Suppressor macrophage treated with lipopolysaccharide for 4 hours (primary cell): ENCODE measurements at places on chromosomes 3 and 15.

GRCh38 chr3:151864423-151865101 lies 8.9 kb upstream of the SUCNR1 start:
- DNase-seq = peak; percentile 20

GRCh38 chr3:31508452-31509146 lies 24.1 kb upstream of the STT3B start:
- no peak for DNase-seq

GRCh38 chr3:19945534-19945933 lies 1.4 kb upstream of the RAB5A start:
- peak; percentile 12 for DNase-seq

GRCh38 chr3:186451371-186451770 lies 89.3 kb upstream of the DGKG start:
- peak; percentile 82 for DNase-seq

DNA sequence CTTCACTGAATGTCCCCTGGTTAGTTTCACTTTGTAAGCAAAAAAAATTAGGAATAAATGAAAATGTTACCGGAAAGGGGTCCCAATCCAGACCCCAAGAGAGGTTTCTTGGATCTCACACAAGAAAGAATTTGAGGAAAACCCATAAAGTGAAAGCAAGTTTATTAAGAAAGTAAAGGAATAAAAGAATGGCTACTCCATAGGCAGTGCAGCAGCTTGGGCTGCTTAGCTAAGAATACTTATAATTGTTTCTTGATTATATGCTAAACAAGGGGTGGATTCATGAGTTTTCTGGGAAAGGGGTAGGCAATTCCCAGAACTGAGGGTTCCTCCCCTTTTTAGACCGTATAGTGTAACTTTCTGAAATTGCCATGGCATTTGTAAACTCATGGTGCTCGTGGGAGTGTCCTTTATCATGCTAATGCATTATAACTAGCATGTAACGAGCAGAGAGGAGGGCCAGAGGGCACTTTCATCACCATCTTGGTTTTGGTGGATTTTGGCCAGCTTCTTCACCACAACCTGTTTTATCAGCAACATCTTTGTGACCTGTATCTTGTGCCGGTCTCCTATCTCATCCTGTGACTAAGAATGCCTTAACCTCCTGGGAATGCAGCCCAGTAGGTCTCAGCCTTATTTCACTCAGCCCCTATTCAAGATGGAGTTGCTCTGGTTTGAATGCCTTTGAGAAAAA lies 41.0 kb upstream of the CMSS1 start:
- no peak for DNase-seq

DNA sequence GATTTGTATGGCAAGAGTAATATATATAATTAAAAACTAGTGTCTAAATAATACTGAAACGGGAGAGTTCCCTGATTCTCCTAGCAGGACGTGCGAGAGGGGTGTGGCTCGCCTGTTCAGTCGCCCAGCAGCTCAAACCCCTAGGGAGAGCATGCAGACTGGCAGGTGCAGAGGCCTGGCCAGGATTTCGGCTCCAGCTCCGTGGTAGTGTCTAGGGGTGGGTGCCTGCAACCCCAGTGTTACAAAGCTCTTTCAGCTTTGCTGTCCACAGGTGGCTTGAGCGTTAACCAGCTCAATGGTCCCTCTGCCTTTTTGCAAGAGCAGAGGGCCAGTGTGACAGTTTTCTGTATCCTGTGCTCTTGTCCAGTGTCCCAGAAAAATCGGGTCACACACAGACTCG lies 226.6 kb downstream of the ALCAM start:
- DNase-seq = no peak

GRCh38 chr3:184687363-184688015 lies 24.4 kb downstream of the MAGEF1 start:
- DNase-seq = peak; percentile 39

GRCh38 chr3:145522893-145523651 lies 637.9 kb downstream of the PLOD2 start:
- DNase-seq = no peak

- no peak for DNase-seq
These were observed 2.1 kb upstream of the HTR3D start for GRCh38 chr3:184029443-184029842.

DNA sequence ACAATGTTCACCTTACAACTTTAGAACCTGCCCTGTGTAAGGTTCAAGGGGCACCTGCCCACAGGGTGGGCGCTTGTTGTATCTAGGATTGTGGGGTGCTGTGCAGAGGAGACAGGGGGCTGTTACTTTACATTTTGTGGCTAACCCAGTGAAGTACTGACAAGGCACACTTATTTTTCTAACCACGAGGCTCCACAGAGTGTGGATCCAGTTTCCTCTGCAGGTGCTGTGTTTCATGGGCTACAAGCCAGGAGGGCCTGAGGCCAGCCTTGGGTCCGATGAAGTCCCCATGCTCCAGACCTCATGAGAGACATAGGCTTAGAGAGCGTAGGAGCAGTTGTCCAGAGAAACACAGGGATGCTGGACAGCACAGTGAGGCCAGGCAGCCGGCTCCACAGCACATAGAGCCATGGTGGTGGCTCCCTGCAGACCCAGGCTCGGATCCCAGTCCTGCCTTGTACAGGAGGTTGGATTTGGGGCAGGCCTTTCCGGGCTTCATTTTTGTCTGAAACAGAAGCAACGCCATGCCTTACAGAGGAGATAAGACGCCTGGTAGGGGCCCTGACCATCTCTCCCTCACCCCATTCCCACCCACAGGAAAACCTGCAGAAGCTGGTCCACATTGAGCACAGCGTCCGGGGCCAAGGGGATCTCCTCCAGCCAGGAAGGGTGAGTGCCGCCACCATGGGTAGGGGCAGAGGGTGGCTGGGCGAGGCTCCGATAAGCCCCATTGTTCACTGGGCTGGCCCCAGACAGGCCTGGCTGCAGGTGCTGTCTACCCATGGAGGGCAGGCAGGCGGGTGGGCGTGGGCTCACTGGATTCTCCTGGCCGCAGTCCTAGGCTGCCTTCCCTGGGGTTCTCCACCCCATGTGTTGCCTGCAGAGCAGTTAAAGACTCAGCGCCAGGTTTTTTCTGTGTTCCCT lies 40.1 kb upstream of the NR2C2 start:
- no peak for DNase-seq

DNA sequence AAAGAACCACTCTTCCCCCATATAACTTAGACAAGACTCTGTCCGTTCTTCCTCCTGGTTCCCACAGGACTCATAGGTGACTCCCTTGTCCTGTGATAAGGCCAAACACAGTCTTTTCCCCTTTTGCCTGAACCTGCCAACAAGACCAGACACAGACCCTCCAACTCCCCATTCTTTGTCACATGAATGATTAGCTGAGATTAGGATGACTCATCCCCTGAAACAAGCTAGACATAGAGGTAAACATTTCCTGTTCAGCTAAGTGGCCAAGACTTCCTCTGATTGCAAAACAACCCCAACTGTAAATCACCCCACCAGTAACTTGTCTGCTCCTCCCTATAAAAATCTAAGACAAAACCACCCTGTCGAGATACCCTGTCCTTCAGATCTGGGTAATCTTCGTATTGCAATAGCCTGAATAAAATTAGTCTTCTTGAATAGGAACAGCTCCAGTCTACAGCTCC lies 11.4 kb upstream of the HTR3E start:
- no peak for DNase-seq

DNA sequence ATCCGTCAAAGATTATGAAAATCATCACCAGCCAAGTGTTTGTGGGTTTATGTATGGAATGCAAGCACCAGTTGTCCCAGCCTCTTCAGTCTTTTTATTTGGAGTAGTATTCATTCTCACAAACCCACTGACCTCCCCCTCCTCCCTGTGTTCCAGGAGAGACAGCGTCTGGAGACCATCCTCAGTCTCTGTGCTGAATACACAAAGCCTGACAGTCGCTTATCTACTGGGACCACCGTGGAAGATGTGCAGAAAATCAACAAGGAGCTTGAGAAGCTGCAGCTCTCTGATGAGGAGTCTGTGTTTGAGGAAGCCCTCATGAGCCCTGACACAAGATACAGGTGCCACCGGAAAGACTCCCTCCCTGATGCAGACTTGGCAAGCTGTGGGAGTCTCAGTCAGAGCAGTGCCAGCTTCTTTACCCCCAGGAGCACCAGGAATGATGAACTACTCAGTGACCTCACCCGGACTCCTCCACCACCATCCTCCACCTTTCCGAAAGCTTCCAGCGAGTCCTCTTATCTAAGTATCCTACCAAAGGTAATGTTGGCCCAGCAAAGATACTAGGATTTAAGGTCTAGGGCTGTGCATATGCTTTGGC lies 54.2 kb downstream of the PHLDB2 start:
- no peak for DNase-seq

- no peak for DNase-seq
These were observed 268.6 kb downstream of the RORA start for GRCh38 chr15:60960517-60960916.

DNA sequence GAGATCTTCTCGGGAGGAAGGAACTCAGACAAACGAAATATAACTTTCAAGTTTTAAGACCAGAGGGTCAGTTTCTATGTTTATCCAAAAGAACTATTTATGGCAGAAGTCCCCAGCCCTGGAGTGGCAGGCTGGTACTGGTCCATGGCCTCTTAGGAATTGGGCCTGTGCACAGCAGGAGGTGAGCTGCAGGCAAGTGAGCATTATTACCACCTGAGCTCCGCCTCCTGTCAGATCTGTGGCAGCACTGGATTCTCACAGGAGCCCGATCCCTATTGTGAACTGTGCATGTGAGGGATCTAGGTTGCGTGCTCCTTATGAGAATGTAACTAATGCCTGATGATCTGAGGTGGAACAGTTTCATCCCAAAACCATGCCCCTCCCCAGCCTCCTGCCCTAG lies 14.3 kb upstream of the HPS3 start:
- no peak for DNase-seq

DNA sequence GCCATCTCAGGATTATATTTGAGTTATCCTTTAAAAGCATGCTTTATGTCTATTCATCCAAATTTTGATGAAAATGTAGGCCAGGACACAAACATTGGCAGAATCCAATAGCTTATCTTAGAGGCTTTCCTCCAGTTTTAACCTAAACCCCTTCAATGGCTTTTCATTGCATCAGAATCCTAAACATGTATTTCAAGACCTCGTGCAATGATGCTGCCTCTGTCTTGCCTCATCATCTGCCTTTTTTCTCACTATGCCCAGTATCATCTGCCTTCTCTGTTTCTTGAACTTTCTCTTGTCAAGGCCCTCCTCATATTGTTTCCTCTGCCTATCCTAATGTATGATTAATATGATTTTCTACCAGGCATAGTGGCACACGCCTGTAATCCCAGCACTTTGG lies 76.1 kb upstream of the MAP4 start:
- no peak for DNase-seq

DNA sequence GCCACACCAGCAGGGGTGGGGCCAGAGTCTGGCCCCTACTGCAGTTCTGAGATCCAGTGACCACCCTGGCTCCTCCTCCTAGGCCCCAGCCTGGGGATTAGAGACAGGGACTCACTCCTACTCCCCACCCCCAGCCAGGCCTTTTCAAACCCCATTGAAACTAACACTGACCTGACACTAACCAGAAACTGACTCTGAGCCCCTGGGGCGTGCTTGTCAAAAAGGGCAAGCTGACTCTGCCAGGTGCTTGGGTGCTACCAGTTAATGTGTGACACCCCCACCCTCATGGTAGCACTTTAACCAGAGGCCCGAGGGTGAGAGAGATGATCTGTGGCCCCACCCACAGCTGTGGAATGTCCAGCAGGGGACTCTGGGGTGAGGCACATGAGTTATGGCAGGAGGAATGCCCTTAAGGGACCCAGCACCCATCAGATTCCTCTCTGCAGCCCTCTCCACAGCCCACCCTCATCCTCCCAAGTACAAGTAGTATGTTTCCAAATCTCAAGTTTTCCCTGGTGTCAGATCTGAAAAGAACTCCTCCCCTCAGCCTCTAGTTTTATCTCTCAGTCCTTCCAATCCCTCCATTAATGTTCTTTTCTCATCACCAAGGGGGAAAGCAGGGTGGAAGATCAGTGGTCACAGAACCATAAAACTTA lies 1.4 kb downstream of the PTH1R start:
- no peak for DNase-seq

DNA sequence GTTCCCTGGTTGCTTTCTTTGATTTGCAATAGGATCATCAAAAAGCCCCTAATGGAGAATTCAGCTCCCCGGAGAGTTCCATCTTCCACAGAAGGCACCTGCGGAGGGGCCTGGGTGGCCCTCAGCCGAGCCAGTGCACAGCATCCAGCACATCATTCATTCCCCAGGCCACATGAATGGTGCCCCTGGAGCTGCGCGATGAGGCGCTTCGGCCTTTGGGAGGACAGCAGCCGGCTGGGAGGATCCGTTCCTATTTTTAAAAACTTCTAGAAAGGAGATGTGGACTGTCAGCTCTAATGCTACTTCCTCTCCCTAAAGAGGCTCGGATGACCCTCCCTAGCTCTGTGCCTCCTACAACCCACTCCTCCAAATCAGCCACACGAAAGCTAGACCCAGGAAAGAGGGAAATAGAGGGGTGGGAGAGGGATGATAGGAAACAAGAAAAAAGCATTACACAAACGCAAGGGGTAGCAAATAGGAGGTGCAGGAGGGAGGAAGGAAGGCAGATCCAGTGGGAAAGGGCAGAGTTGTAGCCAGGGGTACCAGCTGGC lies 20.3 kb downstream of the EHD4 start:
- no peak for DNase-seq

DNA sequence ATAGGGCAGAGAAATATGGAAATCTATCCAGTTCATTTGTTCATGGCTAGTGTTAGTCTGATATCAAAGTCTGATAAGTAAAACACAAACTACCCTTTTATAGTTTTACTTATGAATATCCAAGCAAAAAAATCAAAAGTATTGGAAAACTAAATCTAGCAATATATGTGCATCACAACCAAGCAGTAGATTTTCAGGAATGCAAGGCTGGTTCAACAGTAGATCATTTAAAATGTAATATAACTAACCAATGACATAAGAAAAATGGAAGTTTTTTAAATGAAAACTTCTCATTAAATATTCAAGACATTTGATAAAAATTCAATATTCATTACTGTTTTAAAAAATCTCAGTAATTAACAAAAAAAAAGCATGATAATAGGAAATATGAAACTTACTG lies 12.8 kb upstream of the AQP9 start:
- no peak for DNase-seq

DNA sequence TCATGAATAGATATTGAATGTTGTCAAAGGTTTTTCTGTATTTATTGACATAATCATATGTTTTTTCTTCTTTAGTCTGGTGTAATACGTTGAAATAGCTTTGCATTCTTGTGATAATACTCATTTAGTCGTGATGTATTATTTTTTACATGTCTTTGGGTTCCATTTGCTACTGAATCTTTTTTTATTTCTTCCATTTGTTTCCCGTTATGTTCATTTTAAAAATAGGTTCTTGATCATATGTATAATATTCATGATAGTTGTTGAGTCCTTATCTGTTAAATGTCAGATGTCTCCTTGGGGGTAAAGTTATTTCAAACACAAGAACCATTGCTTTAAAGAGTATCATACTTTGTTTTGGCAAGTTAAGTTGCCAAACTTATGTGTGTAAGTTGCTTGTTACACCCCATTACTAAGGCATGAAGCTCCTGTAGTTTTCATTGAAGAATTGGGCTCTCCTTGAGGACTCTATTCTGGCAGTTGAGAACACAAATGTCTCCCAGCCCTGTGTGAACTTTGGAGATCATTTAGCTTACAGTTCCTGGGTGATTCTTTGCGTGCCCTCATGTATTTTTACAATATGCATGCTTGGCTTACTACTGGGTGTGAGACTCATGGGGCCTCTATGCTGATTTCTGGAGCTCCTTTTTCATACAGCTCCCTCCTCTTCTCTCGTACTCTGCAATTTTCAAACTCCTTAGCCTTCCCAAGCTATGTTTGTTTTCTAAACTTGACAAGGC lies 8.3 kb downstream of the AKAP13 start:
- DNase-seq = no peak
